ENCODE measurements at places on chromosomes 7 and 10. TPM values are rescaled to one million over a fixed set of nuclear protein-coding genes. Genes with fewer than 3 reads are reported as not detected.

DNA sequence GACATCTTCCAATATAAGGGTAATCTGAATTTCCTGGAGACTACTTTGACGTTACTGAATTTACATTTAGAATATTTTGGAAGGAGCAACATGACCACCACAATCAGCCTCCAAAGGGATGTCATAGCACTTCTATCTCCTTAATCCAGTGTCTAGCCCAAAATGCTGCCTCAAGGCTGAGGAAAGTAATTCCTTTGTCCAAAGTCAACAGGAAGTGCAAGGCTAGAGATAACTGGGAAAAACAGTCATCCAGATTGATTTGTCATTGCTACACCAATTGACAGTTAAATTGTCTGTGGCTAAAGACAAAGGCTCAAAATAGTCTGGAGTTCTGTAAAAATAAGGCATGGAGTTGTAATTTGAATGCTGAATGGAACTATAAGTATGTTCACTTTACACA lies 3.9 kb upstream of the TFPI2 start:
- no peak overlapping the region for H3K4me3 ChIP-seq
- no peak overlapping the region for H3K27ac ChIP-seq
- peaks cover 5% of the 10 kb centered on the region for H3K4me1 ChIP-seq
- DNase-seq, result no peak

The SMO gene
- total RNA-seq, result 11.7 TPM

DNA sequence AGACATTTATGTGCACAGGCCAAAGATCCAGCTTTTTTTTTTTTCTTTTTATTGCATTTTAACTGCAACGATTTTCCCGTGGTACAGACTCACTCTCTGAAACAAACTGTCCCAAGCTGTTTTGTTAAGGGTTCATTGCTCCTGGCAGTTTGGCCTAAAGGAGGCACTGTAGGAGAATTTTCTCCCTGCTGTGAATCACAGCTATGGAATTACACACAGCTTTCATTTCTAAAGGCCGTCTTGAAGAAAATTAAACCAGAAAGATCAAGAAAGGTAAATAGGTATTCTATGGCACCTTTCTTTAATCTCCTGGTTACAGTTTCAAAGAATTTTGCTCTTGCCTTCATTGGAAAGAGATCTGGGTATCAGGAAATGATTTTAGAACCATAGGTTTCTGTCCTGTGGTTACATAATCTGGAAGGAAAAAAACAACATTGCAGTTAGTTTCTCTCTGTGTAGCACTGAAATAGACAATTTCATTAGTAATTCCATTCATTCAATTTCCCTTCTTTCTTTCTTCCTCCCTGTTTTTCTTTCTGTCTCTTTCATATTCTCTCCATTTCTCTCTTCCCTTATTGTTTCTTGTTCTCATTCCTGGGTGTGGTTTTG lies 51.2 kb downstream of the PDK4 start:
- H3K36me3 ChIP-seq, result no peaks in the 10 kb centered on the region
- no peaks in the 10 kb centered on the region for H3K4me1 ChIP-seq
- no peak overlapping the region for H3K27ac ChIP-seq

DNA sequence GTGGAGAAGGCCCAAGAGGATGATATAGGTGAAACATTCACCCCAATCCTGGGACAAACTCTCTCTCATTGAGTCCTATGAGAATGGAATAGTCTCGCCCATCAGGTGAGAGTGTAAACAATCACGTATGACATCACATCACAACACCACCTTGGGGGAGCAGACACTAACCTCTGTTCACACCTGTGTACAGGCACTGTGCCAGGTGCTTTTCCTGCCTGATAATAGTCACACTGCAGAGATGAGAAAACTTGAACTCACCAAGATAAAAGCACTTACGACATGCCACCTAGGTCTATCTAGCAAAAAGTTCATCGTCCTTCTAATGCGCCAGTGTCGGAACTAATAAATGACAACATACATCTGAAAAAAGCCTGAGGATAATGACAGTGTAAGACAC lies 187.8 kb downstream of the FAM107B start:
- no peaks in the 10 kb centered on the region for H3K36me3 ChIP-seq
- no peak overlapping the region for H3K4me3 ChIP-seq
- H3K27me3 ChIP-seq, result no peaks in the 10 kb centered on the region
- peaks cover 28% of the 10 kb centered on the region for H3K4me1 ChIP-seq
- no peak for DNase-seq
- peak overlapping the region; percentile 68 for H3K27ac ChIP-seq

GRCh38 chr10:17147884-17148489 lies 18.4 kb upstream of the CUBN start:
- no peak overlapping the region for H3K4me3 ChIP-seq
- no peaks in the 10 kb centered on the region for H3K36me3 ChIP-seq
- no peaks in the 10 kb centered on the region for H3K4me1 ChIP-seq
- H3K27me3 ChIP-seq, result no peaks in the 10 kb centered on the region
- no peak overlapping the region for H3K27ac ChIP-seq

The POU6F2 gene
- total RNA-seq, result 0.05 TPM

DNA sequence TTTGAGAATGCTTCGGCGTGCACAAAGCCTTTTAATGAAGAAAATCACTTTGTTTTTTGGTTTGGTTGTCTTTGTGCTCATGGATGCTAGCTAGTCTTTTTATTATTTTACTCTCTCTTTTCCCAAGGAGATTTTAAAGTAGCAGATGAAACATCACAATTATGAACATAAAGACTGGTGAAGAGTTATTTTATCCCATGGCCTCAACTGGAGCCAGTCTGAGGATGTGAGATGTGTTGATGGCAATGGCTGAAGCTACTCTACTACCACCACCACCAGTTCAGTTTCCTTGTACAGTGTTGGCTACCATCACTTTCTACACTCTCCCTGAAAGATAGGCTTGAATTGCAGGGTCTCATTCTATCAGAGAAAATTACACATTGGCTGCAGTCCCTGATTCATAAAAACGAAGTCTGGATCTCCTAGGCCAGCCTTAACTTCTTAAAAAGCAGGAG lies 494 bp upstream of the HERC4 start:
- no peaks in the 10 kb centered on the region for H3K27me3 ChIP-seq
- peak overlapping the region; percentile 67 for H3K27ac ChIP-seq
- peaks cover 5% of the 10 kb centered on the region for H3K4me1 ChIP-seq
- peak overlapping the region; percentile 78 for H3K4me3 ChIP-seq
- DNase-seq, result no peak
- H3K36me3 ChIP-seq, result no peaks in the 10 kb centered on the region

- no peaks in the 10 kb centered on the region for H3K4me1 ChIP-seq
- H3K4me3 ChIP-seq, result no peak overlapping the region
- H3K27me3 ChIP-seq, result no peaks in the 10 kb centered on the region
- no peak overlapping the region for H3K27ac ChIP-seq
Observed at GRCh38 chr10:60801522-60801921, 23.2 kb downstream of the CDK1 start.

DNA sequence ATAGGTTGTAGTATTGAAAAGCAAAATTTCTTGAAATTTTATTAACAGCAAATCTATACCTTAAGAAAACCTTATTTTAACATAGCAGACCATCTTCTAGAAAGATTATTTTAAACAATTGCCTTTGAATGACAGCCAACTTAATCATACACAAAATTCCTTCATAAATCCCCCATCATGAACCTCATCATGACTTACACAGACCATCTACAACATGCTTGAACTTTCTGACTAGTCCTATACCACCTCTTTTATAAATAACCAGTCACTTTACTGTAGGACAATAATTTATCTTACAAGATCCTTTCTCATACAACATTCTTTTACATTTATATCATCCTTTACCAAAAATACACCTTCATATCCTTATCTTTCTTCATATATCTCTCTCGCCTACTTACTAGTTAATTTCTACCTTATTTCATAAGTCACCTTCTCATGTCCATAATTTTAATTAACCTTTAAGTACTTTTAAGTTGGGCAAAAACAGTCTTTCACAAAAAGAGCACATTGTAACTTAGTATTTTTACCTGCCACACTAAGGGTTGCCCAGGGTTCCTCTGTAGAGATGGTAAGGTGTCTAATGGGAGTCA lies 16.6 kb upstream of the PTN start:
- no peak overlapping the region for H3K4me3 ChIP-seq
- H3K27me3 ChIP-seq, result no peaks in the 10 kb centered on the region
- H3K27ac ChIP-seq, result no peak overlapping the region
- no peaks in the 10 kb centered on the region for H3K4me1 ChIP-seq
- no peaks in the 10 kb centered on the region for H3K36me3 ChIP-seq

The SLC39A12 gene
- 0.05 TPM for total RNA-seq

The CDH23 gene
- total RNA-seq, result 9.1 TPM

DNA sequence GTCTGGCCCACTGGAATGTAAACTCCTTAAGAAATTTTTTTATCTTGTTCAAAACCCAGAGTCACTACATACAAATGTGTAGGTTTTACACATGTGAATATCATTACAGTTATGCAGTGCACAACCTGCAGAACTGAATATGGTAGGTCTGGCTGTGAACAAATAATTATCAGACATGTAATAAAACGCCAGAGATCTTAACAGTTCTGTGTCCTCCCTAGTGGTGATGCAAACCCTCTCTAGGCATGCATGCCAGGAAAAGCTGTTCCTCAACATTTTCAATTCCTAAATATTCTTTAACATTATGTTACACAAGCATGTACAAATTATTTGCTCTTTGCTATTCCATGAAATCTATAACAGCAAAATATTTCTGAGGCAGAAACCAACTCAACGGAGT lies 124.6 kb downstream of the IMMP2L start:
- H3K27ac ChIP-seq, result no peak overlapping the region
- H3K4me1 ChIP-seq, result no peaks in the 10 kb centered on the region
- no peak for DNase-seq
- H3K36me3 ChIP-seq, result no peaks in the 10 kb centered on the region

GRCh38 chr10:99374972-99375371 lies 45.8 kb downstream of the CNNM1 start:
- no peaks in the 10 kb centered on the region for H3K4me1 ChIP-seq
- no peak overlapping the region for H3K27ac ChIP-seq
- H3K27me3 ChIP-seq, result no peaks in the 10 kb centered on the region
- H3K36me3 ChIP-seq, result no peaks in the 10 kb centered on the region
- DNase-seq, result no peak

- no peak for DNase-seq
- H3K27me3 ChIP-seq, result no peaks in the 10 kb centered on the region
- H3K4me1 ChIP-seq, result no peaks in the 10 kb centered on the region
- H3K27ac ChIP-seq, result no peak overlapping the region
- no peak overlapping the region for H3K4me3 ChIP-seq
- no peaks in the 10 kb centered on the region for H3K36me3 ChIP-seq
Observed at GRCh38 chr10:68133523-68133922, 24.2 kb downstream of the MYPN start.

The OLAH gene
- 0.09 TPM for total RNA-seq

GRCh38 chr7:5774136-5774535 lies 7.3 kb downstream of the RNF216 start:
- no peaks in the 10 kb centered on the region for H3K4me1 ChIP-seq
- H3K4me3 ChIP-seq, result no peak overlapping the region
- peaks cover 2% of the 10 kb centered on the region for H3K36me3 ChIP-seq
- no peak for DNase-seq
- no peak overlapping the region for H3K27ac ChIP-seq
- no peaks in the 10 kb centered on the region for H3K27me3 ChIP-seq

All from thymus (tissue), 14 donors.